ENCODE measurements at places on chromosomes 3 and 15. TPM values are rescaled to one million over a fixed set of nuclear protein-coding genes. Genes with fewer than 3 reads are reported as not detected.

The GUCA1C gene
- not detected for total RNA-seq

GRCh38 chr3:39146611-39147591 lies 6.5 kb downstream of the CSRNP1 start:
- DNase-seq = peak; percentile 86

GRCh38 chr3:169668957-169669741 lies 5.6 kb upstream of the MECOM start:
- DNase-seq = peak; percentile 76

- no peak for DNase-seq
These were observed 18.0 kb upstream of the HTR3E start for GRCh38 chr3:184078851-184079250.

GRCh38 chr3:23219552-23219951 lies 16.4 kb downstream of the UBE2E2 start:
- DNase-seq = no peak

The UBP1 gene
- total RNA-seq = 73.7 TPM

- no peak for DNase-seq
These were observed 491 bp upstream of the SENP7 start for GRCh38 chr3:101513419-101513986.

The DUOXA2 gene
- 3.9 TPM for total RNA-seq

DNA sequence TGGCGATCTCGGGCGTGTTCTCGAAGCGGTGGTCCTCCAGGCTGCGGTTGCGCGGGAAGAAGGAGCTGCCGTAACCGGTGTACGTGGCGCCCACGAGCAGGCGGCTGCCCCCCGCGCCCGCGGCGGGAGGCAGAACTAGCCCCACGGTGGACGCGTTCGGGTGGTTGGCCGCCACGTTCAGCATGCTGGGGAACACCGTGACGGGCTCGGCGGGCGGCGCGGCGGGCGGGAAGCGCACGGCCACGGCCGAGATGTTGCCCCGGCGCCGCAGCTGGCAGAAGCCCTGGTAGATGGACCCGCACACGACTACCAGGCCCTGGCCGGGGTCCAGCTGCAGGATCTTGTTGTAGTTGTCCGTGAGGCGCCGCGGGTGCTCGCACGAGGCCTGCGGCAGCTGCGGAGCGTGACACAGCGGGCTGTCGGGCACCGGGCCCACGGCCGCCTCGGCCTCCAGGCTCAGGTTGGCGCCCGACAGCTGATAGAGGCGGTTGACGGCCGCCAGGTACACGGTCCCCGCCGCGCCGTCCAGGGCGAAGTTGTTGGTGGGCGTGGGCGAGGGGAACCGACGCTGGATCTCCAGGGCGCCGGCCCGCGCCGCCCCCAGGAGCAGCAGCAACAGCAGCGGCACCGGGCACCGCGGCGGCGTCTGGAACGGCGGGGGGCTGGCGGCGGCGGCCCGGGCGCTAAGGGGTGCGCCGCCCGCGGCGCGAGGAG lies 397 bp downstream of the PLXND1 start:
- no peak for DNase-seq

DNA sequence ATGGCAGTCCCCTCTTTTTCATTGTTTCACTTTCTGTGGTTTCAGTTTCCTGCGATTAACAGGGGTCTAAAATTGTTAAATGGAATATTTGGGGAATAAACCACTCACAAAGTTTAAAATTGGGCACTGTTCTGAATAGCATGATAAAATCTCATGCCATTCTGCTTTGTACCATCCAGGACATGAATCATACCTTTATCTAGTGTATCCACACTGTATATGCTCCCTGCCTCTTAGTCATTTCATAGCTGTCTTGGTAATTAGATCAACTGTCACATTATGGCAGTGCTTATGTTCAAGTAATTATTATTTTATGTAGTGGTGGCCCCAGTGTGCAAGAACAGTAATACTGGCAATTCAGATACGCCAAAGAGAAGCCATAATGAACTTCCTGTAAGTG lies 734.5 kb downstream of the ZPLD1 start:
- DNase-seq = no peak

The GOLGA8N gene
- 19.7 TPM for total RNA-seq

- DNase-seq = no peak
These were observed 259.6 kb upstream of the ZNF717 start for GRCh38 chr3:76044601-76045600.

DNA sequence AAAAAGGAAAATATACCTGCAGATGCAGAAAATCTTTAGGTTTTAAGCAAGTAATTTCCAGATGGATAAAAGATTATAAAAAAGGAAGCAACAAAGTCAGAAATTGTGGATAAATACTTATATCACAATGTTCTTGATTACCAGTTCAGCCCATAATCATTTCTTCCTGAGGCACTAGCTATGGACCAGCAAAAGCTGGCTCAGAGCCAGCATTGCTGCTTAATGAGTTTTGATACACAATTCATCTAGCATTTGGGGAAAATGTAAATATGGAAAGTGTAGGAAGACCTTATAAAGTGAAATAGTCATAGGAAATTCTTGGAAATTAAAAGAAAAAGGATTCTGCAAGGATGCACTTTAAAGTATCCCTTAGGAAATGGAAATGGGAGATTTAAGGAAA lies 168.3 kb upstream of the GBE1 start:
- no peak for DNase-seq

GRCh38 chr3:33052671-33053070 lies 44.3 kb downstream of the GLB1 start:
- no peak for DNase-seq

DNA sequence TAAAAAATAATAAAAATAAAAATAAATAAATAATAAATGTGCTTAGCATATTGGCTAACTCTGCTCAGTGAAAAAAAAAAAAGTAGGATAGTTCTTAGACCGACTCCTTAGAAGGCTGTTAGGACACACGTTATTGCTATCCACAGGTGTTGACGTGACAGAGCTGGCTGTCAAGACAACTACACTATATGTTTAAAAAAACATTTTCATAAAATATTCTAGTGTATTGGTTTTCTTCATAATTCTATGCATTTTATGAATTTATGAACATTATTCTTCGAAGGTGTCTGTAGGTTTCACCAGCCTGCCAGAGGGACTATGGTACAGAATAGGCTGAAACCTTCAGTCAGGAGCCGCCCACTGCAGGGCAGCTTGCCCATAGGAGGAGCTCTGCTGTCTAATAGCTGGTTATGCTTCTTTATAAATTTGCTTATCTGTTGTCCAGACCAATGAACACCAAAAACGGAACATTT lies 9.2 kb downstream of the TM4SF1 start:
- DNase-seq = no peak

The SPTSSB gene
- total RNA-seq = 242 TPM

- no peak for DNase-seq
These were observed 224.4 kb upstream of the ICE2 start for GRCh38 chr15:60703207-60703933.

DNA sequence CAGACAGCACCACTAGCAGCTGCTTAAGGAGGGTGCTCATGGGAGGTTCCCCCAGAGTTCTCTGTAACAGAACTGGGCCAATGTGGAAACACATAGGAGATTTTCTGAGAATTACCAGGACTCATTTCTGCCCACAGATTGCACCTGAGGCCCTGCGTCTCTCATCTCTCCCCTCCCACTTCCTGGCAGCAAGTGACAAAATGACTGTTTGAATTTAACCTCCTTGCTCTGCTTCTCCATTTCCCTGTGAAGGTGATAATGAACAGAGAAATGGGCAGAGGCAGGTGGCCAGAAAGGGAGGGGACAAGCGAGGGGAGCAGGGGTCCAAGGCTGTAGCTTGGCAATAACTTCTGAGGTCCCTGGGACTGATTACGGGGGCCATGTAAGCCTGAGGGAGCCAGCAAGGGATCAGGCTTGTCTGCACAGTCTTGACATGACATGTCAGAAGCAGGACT lies 8.0 kb downstream of the EPHB1 start:
- DNase-seq = no peak
